ENCODE measurements at places on chromosomes 1 and 21. TPM values are rescaled to one million over a fixed set of nuclear protein-coding genes. Genes with fewer than 3 reads are reported as not detected.

Gene RBP7
- not detected for total RNA-seq

DNA sequence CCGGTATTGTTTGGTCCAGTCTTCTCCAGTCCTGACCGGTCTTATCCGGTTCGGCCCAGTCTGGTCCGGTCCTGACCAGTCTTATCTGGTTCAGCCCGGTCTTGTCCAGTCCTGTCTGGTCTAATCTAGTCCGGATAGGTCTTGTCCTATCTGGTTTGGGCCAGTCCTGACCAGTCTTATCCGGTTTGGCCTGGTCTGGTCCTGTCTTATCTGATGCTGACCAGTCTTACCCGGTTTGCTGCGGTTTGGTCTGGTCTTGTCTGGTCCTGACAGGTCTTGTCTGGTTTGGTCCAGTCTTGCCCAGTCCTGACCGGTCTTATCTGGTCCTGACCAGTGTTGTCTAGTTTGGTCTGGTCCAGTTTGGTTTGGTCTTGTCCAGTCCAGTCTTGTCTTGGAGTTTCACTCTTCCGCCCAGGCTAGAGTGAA is 30.1 kb downstream of the DHX9 start:
- H3K36me3 ChIP-seq = peaks cover 42% of the 10 kb centered on the region
- H3K4me1 ChIP-seq = no peaks in the 10 kb centered on the region
- DNase-seq = no peak
- H3K27ac ChIP-seq = peak overlapping the region; percentile 25

Gene OPRD1
- total RNA-seq = under 0.01 TPM

DNA sequence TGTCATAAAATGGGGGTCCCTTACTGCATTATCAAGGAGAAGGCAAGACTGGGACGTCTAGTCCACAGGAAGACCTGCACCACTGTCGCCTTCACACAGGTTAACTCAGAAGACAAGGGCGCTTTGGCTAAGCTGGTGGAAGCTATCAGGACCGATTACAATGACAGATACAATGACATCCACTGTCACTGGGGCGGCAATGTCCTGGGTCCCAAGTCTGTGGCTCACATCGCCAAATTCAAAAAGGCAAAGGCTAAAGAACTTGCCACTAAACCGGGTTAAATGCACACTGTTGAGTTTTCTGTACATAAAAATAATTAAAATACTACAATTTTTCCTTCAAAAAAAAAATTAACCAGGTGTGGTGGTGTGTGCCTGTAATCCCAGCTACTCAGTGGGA is 22.1 kb downstream of the RASSF5 start:
- no peaks in the 10 kb centered on the region for H3K4me1 ChIP-seq
- no peak overlapping the region for H3K27ac ChIP-seq
- peaks cover 3% of the 10 kb centered on the region for H3K27me3 ChIP-seq
- no peak for DNase-seq

Gene OR2M3
- not detected for total RNA-seq

Gene OLFML3
- 40.9 TPM for total RNA-seq
